ENCODE measurements at places on chromosomes 5 and 9.

- DNase-seq, result peak; percentile 61
Measured at GRCh38 chr5:103744159-103744558, 181.6 kb upstream of the NUDT12 start.

GRCh38 chr9:2526071-2526828 is 95.3 kb upstream of the VLDLR start:
- no peak for DNase-seq

DNA sequence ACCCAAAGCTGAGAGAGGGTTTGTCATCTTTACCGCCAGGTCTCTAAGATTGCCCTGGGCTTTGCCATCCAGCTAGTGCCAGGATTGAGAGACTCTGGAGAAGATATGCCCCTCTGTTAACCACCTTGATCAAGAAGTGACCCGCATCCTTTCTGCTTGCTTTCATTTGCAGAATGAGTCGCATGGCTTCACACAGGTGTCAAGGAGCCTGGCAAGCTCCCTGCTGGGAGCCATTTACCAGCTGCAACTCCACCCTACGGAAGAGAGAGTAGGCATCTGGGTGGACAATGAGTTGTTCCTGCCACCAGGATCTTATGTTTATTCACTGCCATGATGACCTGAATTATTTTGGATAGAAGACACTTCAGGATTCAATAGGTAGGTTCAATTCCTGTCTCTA is 43.0 kb downstream of the HSD17B3 start:
- DNase-seq, result no peak

- no peak for DNase-seq
Measured at GRCh38 chr9:92558612-92559374, 23.0 kb upstream of the ECM2 start.

DNA sequence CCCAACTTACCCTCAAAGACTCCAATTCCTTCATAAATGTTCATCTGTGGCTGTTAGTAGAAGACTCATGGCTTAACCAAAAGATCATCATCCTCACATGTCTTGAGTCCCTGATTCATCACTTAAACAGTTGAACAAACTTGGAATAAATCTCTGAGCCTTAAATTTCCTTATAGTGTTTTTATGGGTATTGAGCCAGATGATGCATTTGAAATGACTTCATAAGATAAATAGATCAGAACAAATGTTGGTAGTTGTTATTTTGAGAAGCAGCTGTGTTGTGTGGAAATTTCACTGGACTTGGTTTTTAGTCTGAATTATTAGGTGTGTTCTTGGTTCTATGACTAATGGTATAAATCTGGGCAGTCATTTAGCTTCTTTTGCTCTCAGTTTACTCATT is 236.2 kb downstream of the NNT start:
- DNase-seq, result peak; percentile 99

GRCh38 chr9:69442486-69442885 is 117.5 kb downstream of the ENTREP1 start:
- no peak for DNase-seq

GRCh38 chr9:20250791-20251190 is 371.5 kb downstream of the MLLT3 start:
- no peak for DNase-seq

GRCh38 chr9:101840694-101841188 is 102.3 kb upstream of the GRIN3A start:
- no peak for DNase-seq

DNA sequence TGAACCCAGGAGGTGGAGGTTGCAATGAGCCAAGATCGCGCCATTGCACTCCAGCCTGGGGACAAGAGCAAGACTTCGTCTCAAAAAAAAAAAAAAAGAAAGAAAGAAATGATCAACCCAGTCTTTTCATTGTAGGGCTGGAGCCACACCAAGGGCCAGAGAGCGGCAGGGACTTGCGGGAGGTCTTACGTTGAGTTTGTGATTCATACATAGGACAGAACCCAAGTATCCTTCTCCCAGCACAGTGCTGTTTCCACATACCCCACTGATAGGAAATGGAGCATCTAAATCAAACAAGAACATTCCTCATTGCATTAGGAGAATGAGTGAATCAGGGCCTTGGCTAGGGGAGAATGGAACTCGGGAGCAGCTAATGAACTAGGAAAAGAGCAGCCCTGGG is 3.5 kb upstream of the TNIP1 start:
- no peak for DNase-seq

- DNase-seq, result no peak
Measured at GRCh38 chr5:83049370-83049885, 27.8 kb downstream of the TMEM167A start.

DNA sequence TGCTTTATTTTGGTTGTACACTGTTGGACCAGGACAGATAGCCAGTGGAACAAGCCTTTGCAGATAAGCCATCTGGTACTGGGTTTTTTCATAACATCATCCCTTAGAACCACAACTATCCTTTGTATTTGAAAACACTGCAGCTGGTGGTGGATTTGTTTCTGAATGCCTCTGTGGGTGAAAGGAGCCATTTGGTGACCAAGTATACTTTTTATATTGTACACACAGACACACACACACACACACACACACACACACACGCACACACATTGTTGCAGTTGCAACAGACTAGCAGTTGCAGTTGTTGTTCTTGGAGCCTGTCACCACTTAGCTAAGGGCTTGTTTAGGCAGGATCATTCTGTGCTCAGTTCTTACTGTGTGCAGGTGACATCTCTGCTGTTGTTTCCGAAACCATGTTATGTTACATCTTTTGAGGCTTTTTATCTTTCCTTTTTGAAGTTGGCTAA is 22.9 kb upstream of the CAVIN4 start:
- no peak for DNase-seq

- no peak for DNase-seq
Measured at GRCh38 chr5:16849775-16850174, 86.3 kb downstream of the MYO10 start.

- DNase-seq, result no peak
Measured at GRCh38 chr9:29150606-29151005, 1577.3 kb upstream of the C9orf72 start.

DNA sequence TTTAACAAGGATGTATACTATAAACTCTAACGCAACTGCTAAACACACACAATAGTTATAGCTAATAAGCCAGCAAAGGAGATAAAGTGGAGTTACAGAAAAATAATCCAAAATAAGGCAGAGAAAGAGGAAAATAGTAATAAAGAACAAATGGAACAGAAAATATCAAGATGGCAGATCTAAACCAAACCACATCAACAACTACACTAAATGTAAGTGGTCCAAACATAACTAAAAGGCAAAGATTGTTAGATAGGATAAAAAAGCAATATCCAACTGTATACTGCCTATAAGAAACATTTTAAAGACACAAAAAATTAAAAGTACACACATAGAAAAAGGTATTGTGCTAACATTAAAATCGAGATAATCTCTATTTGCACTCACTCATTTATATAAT is 5.6 kb upstream of the COL23A1 start:
- no peak for DNase-seq

DNA sequence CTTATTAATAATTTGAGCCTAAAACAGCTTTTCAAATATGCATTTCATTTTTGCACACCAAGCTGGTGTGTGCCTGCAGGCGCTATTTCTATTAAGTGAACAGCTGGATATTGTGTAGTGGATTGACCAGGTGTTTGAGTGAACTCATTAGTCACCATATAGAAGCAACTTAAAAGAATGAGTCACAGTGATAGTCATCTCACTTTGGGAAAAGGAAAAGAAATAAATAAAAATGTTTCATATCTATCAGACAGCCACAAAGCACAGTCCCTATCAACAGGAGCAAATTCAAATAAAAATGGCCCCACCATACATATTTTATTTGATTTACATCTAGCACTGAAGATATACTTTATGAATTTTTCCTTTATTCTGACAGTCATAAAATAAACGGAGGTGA is 456.5 kb upstream of the CDH9 start:
- DNase-seq, result no peak

- DNase-seq, result no peak
Measured at GRCh38 chr9:130181678-130182380, 9.6 kb downstream of the NCS1 start.

DNA sequence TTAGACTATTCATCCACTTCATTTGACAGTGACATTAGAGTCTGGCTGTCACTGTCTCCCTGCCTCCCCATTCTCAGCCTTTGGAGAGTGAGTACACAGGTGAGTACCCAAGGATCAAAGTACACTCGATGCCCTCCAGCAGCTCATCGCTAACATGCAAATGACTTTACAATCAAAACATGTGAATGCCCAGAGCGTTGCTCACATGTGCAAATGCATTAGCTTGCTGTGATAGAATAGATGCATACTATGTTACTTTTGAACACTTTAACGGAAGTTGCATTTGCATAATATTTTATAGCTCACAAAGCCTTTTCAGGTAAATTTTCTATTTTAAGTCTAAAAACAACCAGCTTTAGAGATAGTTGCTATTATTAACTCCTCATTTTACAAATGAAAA is 107.6 kb downstream of the SYK start:
- DNase-seq, result no peak

GRCh38 chr9:134779640-134780039 is 101.0 kb upstream of the FCN2 start:
- no peak for DNase-seq

DNA sequence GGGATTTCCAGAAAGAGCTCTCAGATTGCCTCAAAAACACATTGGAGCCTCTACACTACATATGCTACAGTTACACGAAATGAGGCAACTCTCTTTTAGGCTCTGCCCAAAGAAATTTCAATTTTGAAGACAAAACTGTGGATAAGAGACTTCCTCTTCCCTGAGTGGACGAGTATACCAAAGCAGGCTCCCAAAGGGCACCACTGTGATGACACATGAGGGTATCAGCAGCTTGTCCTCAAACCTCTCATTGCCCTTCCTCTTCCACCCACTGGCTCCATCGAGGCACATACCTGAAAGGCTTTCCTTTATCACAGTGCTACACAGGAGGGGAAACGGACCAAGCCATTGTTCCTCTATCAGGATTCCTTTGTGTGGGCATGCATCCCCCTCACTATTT is 11.3 kb downstream of the CKMT2 start:
- no peak for DNase-seq

- DNase-seq, result no peak
Measured at GRCh38 chr5:144134194-144134826, 36.1 kb downstream of the YIPF5 start.

GRCh38 chr5:142671266-142671665 is 14.6 kb downstream of the FGF1 start:
- DNase-seq, result no peak

DNA sequence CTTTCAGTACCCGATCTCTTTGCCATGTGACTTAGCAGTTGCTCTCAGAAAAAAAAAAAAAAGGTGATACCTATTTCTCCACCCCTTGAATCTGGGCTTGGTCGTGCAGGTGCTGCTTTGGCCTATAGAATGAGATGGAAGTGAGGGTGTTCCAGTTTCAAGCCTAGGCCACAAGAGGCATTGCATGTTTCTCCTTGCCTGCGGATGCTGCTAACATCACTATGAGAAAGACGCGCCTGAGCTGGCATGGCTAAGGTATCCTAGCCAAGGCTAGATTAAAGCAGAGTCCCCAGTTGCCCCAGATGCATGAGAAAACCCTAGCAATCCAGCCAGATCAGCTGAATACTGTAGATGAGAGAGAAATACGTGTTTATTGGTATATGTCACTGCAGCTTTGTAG is 14.7 kb upstream of the CSF1R start:
- DNase-seq, result no peak

- DNase-seq, result no peak
Measured at GRCh38 chr5:68147659-68148058, 67.9 kb upstream of the PIK3R1 start.
